ENCODE measurements at places on chromosomes 4 and X.

DNA sequence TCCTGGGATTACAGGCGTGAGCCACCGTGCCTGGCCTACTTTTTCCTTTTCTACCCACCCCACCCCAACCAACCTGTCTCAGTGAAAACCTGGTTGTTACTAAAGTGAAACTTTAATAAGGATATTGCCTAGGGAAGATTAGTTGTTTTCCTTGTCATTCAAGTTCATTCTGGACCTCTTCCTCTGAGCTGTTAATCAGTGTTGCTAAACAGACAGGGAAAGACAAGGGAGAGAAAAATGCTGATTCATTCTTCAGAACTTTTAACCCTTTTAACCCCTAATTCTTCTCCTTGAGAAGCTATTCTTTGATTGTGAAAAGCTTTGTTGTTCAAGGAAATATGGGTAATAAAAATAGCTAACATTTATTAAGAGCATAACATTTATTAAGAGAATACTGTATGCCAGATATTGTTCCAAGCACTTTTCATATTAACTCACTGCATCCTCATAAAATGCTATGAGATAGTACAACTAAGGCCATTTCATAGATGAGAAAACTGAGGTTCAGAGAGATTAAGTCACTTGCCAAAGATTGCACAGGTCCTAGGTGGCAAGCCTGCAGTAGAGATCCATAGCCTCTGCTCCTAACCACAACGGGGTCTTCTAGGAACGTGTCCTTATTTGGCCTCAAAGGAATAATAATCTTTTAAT lies 34.8 kb downstream of the OSTC start:
- DNase-seq, result no peak

- no peak for DNase-seq
Measured at GRCh38 chr4:66640233-66640990, 904.9 kb downstream of the CENPC start.

DNA sequence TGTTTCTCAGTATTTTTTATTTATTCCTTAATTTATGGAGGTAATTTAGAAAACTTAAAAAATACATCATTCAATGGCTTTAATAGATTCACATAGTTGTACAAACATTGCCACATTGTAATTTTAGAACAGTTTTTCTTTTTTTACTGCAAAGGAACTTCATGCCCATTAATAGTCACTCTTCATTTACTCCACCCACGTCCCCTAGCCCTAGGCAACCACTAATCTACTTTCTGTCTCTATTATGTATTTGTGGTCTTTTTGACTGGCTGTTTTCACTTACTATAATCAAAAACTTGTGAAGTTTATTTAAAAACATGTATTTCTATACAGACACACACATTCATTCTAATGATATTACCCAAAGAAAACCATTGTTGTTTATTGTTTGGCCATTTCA lies 664.8 kb downstream of the GRID2 start:
- DNase-seq, result no peak

GRCh38 chr4:37927434-37927833 lies 32.8 kb upstream of the PTTG2 start:
- no peak for DNase-seq

DNA sequence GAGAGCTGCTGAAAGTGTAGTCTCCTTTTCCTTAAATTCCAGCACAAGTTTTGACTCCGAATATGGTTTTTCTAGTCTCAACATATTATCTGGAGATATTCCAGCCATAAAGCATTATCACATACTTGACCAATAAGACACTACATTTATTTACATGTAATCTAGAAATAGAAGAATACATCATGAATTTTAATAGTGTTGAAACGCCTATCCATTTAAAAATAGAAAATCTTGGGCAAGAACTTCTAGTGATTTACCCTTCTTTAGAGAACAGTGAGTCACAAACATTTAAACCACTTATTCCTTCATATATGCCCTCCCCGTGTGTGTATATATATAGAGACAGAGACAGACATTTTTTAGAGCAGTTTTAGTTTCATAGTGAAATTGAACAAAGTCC lies 161.5 kb downstream of the SOWAHB start:
- no peak for DNase-seq

DNA sequence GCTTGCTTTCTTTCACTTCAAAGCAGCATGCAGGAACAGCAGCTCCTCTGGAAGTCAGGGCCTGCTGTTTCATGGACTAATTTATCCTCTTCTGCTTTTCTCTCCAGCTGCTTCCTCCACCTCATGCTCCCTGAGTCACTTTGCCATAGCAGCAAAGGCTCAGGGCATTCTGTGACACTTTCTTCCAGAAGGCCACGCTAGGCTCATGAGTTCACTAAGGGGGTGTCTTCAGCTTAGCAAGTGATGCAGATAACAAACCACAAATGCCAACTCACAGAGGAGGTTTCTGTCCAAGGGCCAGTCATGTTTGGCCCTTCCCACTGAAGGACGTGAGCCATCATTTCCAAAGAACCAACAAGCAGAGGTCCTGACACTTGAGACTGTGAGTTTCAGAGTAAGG lies 200.2 kb downstream of the ADGRA3 start:
- DNase-seq, result no peak

DNA sequence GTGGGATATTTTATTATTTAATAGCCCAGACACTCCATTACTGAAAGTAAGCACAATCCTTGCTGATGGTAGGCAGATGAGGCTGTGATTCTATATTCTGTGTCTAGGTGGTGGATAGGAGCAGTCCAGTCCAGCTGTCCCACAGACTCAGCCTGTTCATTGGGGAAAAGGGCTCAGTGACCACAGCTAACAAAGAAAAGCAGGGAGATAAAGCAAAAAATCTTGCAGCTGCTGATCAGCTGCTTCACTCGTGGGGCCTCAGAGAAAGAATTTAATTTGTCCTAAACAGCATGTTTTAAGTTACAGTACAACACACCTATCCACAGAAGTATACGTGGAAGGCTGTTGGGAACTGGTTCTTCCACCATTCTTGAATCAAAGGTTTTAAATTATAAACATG lies 40.7 kb upstream of the ANK2 start:
- no peak for DNase-seq

GRCh38 chrX:14899607-14900006 lies 26.4 kb downstream of the MOSPD2 start:
- no peak for DNase-seq

- DNase-seq, result no peak
Measured at GRCh38 chrX:149630681-149631233, 835 bp downstream of the TMEM185A start.

GRCh38 chr4:128981377-128981776 lies 112.0 kb downstream of the SCLT1 start:
- DNase-seq, result no peak

GRCh38 chr4:48022192-48022799 lies 5.7 kb downstream of the NIPAL1 start:
- no peak for DNase-seq

GRCh38 chr4:86856896-86857295 lies 7.7 kb upstream of the SLC10A6 start:
- no peak for DNase-seq

- DNase-seq, result no peak
Measured at GRCh38 chrX:39171686-39172085, 370.4 kb downstream of the MID1IP1 start.

- DNase-seq, result no peak
Measured at GRCh38 chrX:136191171-136191570, 43.8 kb downstream of the FHL1 start.

DNA sequence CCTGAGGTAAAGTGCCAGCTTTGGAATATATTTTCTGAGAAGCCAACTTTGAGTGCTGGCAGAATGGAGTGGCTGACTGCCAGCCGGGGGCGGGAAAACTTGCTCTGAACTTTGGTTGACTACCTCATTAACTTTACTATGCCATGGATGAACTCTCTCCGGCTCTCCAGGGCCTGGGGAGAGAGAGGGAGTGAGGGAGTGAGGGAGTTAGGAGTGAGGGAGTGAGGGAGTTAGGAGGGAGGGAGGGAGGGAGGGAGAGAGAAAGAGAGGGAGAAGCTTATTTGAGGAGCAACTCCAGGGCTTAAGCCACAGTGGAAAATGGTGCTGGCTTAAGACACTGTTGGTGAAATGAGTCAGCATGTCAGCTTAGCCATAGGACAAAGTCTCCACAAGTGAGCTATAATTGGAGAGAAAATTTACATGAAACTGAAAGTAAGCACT lies 280.9 kb upstream of the RPS6KA3 start:
- DNase-seq, result no peak

DNA sequence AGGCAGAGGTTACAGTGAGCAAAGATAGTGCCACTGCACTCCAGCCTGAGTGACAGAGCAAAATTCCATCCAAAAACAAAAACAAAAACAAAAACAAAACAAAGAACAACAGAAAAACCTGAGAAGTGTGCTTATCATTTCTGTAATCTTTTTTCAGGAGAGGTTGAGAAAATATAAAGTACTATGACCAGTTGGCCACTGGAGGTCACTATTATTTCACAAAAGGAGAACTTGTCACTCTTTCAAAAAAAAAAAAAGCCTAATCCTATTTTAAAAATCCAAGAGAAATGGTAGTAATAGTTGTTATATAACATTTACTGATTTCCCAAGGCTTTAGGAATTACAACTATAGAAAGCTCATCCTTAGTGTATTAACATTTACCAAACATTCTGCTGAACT lies 24.9 kb upstream of the RNF150 start:
- DNase-seq, result no peak

DNA sequence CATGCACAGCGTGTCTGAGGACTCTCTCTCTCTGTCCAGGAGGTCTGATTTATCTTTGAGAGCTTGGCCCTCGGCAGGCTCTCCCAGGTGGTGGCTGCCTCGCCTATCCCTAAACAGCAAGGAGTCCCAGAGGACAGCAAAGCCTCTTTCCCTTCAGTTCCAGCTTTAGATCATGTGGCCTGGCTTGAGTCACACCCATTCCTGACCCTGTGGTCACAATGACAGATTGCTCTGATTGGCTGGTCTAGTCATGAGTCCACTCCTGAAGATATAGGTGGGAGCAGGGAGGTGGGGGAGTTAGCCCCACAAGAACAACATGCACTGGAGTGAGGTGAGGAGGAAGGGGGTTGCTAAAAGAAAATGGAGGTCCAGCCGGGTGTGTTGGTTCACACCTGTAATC lies 12.1 kb upstream of the PORCN start:
- no peak for DNase-seq

GRCh38 chr4:44914223-44914622 lies 187.9 kb upstream of the GNPDA2 start:
- DNase-seq, result no peak
